ENCODE measurements at places on chromosomes 4 and X.

DNA sequence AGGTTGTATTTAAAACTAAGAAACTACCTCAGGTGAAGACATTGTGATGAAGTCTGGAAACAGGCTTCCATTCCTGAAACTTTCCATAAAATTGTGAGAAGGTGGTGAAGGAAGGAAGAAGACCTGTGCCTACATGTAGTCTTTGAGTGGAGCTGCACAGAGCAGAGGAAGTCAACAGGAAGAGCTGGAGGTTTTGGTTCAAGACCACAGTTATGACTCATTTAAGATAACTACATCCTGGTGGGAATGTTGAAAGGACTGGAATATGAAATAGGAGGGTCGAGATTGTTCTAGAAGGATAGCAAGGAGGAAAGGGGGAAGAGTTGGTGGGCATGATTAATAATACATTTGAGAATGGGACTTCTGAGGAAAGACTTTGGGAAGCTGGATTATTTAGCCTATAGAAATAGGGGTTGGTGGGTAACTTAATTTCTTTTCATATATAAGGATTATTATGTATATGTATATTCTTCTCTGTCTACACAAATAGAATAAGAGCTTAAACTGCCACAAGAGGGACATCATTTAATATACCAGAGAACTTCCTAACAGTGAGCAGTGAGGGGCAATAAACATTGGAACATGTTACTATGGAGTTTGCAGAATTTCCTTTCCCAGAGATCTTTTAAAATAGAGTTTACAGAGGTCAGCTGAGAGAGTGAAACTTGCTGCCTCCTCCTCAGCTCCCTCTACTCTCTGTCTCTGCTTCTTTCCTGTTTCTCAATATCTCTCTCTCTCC is 23.5 kb downstream of the AWAT2 start:
- DNase-seq: no peak

DNA sequence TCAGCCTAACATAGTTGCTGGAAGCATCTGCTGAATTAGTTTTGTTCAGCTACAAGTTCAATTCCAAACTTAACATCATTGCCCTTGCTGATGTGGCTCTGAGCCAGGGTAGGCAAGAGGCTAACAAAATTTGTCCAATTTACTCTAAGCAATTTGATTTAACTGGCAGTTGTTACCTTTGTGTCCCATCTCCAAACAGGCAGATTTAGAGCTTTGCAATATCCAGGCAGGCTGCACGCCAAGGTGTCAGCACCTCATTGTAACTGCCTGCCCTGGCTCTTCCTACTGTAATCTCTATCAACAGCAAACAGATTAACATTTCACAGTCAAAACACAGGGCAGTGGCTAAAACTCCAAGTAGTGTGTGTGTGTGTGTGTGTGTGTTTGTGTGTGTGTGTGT is 2070.6 kb downstream of the PCDH7 start:
- DNase-seq: no peak

DNA sequence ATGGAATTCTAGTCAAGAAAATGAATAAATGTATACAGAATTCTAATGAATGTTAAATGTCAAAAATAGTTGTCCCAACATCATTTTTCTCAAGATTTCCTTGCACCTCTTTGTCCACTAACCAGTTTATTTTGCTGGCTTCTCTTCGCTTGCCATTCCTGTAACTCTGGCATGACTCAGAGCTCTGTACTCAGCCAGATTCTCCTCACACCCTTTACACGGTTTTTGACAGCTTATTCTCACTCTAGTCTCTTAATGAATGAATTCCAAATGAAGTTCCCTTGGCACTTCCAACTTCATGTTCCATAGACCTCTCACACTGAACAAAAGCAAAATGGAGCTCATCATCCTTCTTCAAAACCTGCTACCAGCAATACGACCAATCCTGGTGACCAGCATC is 419.3 kb upstream of the SLIT2 start:
- no peak for DNase-seq

GRCh38 chr4:25021216-25021615 is 9.5 kb downstream of the LGI2 start:
- DNase-seq: peak; percentile 28

DNA sequence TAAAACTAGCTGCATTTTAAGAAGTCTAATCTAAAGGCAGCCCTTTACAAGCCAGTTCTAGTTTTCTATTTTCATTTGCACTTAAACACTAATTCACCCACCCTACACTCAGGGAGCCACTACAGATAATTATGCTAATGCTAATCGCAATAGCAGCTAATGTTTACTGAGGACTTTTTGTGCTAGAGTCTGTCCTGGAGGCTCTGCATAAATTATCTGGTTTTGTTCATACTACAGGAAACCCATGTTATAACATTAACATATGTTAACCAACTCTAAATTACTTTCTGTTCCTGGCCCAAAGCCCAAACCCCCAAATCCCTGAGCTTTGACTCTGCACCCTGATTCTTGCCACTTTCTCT is 480 bp upstream of the RADX start:
- peak; percentile 2 for DNase-seq

- no peak for DNase-seq
These were observed 57.7 kb upstream of the TBC1D14 start for GRCh38 chr4:6851962-6852361.

- no peak for DNase-seq
These were observed 571.5 kb upstream of the AMOT start for GRCh38 chrX:113412106-113412505.

- no peak for DNase-seq
These were observed 2.2 kb downstream of the GRIA2 start for GRCh38 chr4:157222771-157223160.

DNA sequence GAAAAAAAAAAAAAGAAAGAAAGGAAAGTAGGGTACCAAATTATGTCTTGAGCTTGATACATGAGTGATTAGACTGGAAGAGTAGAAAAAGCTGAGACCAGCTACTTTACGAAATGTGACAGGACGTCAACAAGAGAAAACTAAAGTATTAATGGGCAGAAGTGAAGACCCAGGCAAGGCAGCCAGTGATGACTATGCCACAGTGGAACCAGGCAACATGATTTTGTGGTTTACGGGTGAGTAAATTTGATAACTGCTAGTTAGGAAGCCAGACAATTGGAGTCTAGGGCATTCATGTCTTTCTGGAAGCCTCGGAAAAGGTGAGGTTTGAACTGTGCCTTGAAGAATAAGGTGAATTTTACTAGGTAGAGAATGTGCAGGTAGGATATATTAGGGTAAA is 326.4 kb downstream of the TENM3 start:
- no peak for DNase-seq

DNA sequence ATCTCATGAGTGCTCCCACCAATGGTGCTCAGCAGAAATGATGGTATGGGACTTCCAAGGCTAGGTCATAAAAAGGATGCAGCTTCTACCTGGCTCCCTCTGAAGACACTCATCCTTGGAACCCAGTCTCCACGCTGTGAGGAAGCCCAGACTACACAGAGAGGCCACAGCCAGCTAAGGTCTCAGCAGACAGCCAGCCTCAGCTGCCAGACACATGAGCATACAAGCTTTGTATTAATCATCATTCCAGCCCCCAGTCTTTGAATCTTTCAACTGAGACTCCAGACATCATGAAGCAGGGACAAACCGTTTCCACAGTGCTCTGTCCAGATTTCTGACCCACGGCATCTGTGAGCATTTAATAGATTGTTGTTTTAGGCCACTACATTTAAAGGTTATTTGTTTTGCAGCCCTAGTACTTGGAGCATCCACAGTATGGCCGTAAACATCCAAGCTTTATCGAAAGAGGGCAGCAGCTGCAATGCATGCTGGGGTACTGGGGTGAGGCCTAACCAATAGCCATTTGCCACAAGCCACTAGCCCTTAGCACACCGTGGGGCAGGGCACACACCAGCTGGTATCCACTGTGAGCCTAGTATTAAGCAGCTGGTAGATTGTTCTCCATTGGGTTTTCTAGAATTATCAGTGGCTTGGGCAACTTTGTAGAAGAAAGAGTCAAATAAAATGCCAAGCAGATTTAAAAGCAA is 449.1 kb downstream of the BCOR start:
- no peak for DNase-seq

DNA sequence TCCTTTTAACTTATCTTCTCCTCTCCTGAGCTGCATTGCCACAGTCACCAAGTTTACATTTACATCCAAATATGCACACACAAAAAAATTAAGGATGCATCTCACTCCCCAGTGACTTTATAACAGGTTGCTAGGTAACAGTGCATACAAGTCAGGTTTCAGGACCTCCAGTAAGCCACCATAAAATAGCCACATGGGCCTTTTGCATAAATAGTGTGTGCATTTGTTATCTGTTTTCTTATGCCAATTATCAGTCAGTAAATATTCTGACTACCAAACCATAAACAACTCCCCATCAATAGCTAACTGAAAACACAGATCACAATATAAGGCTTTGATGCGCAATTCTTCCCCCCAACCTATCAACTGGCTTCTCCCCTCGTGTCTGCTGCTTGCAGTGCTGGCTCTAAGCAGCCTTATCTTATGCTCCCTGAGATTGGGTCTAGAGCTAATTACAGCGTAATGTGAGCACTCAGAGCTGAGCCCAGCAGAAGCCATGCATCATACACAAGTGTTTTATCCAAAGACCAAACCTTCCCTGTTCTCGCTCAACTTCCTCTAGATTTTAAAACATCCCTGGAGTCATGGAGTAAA is 55.4 kb downstream of the ZNF827 start:
- DNase-seq: no peak

DNA sequence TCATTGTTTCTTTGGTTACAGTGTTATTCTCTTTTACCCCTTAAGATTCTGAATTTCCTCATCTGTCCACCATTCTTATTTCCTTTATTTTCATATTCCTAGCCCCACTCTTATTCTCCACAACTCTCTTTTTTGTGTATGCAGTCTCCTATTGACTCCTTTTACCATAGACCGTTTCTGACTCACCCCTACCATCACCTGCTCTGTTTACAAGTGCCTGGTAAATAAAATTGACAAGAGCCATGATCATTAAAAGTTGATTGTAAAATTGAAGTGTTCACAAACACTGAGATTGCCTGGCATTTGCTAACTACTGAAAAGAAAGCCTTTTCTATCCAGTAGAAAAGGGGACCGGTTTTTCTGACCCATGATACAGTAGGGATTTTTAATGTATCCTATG is 54.4 kb downstream of the MRPL1 start:
- no peak for DNase-seq

- no peak for DNase-seq
These were observed 2.7 kb downstream of the SHOX start for GRCh38 chrX:633043-633984.

DNA sequence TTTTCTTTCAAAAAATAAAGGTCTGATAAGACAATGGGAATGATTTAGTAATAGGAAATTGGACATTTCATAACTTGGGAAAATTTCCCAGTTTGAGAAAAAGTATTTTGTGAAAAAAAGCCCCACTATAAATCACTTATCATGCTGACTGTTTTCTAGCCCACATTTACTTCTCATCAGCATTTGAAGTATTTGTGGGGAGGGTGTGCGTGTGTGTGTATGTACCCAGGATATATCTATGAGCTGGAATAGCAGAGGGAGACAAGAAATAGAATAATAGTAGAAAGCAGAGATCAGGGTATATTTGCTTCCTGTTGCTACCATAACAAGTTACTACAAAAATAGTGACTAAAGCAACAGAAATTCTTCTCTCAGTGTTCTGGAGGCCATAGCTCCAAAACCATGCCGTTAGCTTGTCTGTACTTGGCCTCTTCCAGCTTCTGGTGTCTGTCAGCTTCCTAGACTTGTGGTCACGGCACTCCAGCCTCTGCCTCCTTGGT is 139.8 kb downstream of the PTTG2 start:
- peak; percentile 72 for DNase-seq

- DNase-seq: peak; percentile 51
These were observed 149.9 kb downstream of the AMMECR1 start for GRCh38 chrX:110167952-110168451.

DNA sequence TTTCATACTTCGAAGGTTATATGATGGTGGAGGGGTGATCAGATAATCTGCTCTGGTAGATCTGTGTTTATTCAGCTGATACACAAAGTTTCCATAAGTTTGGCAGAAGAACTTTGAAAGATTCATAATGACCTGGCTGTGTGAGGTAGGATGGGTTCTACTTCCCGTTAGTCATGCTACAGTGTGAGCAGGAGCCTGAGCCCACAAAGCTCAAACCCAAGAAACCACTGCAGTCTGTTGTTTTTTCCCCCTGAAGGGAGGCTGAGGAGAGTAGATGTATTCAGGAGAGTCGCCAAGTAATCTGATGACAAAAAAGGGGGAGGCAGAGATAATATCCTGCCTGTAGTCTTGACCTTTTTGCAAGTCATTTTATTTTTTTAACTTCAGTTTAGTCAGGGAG is 52.8 kb upstream of the PPP3CA start:
- peak; percentile 7 for DNase-seq

DNA sequence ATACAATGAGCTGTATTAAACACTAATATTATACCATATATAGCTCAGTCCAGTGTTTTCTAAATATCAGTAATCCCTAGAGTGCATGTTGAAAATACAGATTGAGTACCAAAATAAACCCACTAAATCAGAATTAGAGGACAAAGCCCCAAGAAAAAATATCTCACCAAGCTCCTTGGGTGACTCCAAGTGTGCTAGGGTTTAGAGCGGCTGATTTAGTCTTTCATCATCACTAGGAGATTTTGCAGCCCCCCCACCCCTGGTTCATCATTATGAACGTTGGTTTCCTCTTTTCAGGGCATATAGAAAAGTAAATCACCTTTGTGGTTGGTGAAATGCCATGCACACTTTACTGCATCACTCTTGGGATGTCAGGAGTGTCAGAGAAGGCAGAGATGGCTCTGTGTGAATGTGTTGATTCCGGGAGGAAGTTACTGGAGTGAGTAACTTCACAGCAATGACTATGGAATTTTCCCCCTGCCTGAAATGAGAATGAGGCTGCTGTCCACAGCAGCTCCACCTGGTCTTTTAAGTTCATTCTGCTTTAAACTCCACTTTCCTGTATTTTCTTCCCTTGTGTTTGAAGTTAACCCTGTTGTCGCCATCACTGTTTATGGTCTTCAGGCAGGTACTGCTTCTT is 25.2 kb upstream of the ANAPC4 start:
- peak; percentile 42 for DNase-seq

GRCh38 chrX:14573161-14573560 is 43.8 kb downstream of the GLRA2 start:
- DNase-seq: peak; percentile 1

- peak; percentile 34 for DNase-seq
These were observed 63.6 kb downstream of the STARD8 start for GRCh38 chrX:68710870-68711576.
